ENCODE measurements at places on chromosomes 11 and 22.
A peak's percentile ranks its signal among the peaks of the same experiment; 100 is the strongest.

DNA sequence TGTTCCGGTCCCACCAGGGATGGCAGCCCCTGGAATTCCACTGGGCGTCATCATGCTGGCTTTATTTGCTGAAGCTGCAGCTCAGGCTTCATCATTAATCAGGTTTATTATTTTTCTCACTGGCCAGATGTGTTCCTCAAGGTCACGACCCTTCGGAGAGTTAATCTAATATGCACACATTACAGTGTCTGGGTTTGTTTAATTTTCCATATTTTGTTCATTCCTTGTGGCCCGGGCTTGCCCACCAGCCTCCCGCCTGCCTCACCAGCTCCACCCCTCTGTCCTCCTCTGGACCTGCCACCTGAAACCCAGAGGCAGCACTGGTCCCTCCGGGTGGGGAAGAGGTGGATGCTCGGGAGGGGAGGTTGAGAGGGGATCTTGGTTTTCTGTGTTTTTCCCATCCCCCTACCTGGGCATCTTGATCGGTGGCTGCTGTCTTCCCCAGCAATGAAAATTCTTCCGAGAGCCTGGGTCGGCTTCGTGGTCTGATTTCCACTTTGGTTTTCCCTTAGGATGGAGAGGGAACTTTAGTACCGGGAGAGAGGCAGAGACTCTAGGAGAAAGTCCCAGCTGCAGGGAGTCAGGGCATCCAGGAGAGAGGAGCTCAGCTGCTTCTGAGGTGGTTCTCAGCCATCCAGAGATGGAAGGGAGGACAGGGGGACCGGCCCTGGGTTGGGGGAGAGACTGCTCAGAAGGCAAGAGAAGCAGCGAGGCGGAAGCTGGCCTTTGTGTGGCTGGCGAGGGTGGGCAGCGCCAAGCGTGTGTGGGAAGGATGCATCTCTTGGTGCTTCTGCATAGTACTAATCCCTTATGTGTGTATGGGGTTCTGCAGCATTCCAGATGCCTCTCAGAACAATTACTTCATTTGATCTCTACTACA, 2.1 kb downstream of the GRIK4 start:
- DNase-seq: no peak

DNA sequence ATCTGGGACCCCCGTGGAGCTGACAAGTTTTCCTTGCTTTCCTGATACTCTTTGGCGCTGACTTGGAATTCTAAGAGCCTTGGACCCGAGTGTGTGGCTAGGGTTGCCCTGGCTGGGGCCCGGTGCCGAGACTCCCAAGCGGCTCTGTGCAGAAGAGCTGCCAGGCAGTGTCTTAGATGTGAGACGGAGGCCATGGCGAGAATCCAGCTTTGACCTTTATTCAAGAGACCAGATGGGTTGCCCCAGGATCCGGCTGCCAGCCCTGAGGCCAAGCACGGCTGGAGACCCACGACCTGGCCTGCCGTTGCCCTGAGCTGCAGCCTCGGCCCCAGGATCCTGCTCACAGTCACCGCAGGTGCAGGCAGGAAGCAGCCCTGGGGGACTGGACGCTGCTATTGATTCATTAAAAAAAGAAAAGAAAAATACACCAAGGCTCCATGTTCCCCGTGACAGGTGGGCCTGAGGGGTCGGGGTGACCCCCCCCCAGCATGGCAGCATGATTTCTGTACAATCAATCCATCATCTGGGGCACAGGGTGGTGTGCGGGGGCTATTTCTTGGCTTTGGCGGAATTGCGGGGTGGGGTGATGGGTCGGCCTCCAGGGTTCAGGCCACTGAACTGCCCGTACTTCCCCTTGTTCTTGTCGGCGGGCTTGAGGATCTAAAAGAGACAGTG, 3.5 kb downstream of the PPP1CA start:
- DNase-seq: no peak

DNA sequence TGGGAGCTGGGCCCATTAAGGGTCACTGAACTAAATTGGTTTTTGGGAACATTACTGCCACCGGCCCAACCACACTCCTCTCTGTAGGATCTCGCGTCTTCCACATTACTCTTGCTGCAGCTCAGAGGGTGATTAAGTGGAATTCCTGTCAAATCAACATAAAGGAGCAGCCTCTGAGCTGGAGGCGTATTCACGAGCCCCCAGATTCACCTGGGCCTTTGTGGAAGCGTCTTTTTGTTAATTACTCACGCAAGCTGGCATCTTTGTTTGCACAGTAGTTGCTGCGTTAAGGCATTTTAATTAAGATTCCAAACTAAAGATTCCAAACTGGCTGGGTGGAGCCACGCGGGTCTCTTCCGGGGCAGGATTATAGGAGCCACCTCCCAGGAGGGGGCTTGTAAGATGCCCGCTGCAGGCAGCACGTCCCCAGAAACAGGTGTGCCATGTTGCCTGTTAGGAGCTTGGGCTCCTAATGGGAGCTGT, 21.5 kb upstream of the RFPL3 start:
- DNase-seq: no peak

DNA sequence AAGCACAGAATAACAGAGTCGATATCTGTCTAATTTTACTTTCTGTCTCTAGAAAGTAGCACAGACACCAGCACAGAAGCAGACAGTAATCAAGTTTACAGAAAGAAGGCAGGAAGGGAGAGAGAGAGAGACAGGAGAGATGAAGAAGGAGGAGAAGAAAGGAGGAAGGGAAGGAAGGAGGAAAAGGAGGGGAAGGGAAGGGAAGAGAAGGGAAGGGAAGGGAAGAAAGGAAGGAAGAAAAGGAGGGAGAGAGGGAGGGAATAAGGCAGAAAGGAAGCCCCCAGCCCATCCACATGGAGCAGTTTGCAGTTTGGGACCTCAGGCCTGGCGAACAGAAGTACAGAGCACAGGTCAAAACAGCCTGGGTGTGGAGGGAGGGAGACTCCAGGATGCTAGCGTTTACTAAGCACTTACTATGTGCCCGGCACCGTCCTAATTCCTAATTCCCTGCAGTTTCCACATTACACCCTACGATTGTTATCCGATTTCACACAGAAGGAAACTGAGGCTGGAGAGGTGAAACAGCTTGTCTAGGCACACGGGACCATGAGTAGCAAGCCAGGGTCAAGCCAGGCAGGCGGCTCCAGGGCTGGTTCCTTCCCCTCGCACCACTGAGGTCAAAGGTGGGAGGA, 46.0 kb upstream of the WNT7B start:
- DNase-seq: no peak

DNA sequence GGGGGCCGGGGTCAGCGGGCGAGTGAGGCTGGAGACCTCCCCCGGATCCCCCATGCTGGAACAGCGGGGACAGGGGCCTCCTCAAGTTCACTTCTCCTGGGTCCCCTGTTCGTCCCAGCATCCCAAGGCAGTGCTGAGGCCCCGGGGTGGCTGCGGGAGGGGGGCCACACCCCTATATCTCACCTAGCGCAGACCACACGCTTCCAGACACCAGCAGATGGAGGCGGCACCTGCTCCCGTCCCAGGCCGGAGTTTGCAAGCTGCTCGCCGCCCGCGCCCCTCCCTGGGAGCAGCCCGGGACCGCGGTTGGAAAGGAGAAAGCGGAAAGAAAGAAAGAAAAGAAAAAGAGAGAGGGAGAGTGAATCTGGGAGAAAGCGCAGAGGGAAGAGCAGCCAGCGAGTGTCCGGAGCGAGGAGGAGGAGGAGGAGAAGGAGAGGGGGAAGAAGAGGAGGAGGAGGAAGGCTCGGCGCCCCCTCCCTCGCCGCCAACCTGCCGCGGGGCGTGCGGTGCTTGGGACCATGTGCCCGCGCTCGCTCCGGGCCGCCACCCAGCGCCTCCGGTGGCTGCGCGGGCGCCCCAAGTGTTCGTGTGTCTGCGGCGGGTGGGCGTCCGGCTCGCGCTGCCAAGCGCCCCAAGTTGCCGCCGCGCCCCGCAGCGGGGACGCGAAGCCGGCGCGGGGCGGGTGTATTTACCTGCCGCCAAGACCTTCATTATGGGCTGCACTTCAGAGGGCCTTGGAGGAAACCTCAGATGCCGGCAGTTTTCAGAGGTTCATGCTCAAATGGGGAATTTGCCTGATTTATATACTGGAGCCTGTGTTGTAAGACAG, at the start of gene LIF:
TSS of gene LIF (minus strand) at position 775 of the 829 bp plus-strand sequence. CDS start at position 711, 64 bp downstream.
- DNase-seq: peak; percentile 40

DNA sequence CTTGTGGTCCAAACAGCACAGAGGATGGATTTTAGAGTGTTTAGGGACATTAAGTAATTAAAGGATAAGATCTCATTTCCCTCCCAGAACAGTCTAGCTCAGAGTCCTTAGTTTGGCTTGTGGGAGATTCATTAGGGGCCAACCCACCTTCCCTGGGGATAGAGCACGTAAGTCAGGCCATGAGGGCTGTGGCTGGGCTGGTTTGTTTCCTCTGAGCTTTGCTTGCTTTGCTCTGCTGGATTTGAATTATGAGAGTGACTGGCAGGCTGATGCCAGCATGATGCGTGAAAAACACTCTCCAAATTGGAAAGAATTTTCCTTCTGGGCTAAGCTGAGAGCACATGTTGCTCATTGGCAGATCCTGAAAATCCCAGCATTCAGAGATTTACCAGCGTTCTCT, 84.7 kb upstream of the HEPHL1 start:
- DNase-seq: no peak

GRCh38 chr11:63915961-63916836, 765 bp downstream of the RCOR2 start:
- no peak for DNase-seq

DNA sequence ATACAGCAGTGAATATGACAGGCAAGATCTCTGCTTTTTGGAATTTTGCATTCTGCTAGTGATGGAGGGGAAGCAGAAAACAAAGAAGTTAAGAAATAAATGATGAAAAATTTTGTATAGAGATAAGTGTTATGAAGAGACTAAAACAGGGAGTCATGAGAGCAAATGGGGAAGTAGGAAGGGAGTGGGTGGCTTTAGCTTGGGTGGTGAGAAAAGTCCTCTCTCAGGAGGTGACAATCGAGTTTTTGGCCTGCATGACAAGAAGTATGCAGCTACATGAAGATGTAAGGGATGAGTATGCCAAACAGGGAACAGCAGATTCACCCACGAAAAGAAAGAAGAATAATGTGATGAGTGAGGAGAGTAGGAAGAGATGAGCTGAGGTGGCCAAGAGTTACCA, 80.7 kb upstream of the MPPED2 start:
- no peak for DNase-seq

DNA sequence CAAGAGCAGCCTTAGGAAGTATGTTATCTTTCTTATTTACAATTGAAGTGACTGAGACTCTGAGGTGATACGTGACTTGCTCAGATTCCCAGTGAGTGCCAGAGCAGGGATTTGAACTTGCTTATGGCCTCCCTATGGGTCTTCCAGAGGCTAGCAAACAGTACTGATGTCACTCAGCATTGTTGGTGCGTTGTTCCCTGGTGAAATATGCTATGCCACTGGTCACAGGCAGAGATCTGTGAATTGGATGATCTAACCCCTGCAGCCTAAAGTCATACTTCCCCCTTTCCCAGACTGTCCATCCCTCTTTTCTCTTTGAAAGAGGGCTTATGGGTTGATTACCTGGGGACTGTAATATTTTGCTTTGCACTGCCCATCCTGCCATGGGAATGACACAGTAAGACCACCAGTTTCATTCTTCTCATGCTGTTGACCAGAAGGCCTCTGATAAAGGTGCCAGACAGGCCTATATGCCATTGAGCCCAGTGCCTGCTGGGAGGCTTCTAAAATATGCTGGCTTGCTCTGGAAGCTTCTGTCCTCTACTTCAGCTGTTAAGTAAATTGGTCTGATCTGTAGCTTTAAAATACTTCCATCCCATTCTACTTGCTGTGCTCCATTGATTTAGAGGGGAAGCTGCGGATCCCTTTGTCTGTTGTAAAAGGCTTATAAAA, 152.2 kb upstream of the E2F8 start:
- DNase-seq: no peak

DNA sequence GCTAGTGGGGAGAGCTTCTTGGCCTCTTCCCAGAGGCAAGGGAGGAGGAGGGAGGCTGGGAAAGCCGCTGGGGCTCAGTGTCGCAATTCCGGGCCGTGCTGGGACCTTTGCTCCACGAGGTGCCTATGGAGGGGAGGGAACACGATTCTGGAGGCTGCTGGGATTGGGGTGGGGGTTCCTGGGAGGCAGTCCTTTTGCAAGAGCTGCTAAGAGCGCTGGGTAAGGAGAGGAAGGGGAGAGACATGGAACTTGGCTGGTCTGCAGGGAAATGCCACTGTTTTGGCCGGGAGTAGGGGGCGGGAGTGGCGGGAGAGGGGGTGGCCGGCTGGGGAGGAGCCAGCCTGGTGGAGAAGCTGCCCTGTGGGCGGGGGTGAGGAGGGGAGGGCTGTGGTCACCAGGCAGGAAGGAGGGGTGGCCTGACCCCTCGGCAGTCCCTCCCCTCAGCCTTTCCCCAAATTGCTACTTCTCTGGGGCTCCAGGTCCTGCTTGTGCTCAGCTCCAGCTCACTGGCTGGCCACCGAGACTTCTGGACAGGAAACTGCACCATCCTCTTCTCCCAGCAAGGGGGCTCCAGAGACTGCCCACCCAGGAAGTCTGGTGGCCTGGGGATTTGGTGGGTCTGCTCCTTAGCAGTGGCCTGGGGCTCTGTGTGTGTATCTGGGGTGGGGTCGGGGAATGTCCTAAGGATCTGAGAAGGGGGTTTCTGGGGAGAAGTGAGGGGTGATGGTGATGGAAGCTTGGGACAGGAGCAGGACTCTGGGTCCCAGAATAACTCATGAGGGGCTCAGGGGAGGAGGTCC, at the start of gene NR1H3:
TSS of gene NR1H3 (plus strand) at position 480 of the 800 bp plus-strand sequence. CDS start 1,221 bp downstream, outside the sequence.
- no peak for DNase-seq

DNA sequence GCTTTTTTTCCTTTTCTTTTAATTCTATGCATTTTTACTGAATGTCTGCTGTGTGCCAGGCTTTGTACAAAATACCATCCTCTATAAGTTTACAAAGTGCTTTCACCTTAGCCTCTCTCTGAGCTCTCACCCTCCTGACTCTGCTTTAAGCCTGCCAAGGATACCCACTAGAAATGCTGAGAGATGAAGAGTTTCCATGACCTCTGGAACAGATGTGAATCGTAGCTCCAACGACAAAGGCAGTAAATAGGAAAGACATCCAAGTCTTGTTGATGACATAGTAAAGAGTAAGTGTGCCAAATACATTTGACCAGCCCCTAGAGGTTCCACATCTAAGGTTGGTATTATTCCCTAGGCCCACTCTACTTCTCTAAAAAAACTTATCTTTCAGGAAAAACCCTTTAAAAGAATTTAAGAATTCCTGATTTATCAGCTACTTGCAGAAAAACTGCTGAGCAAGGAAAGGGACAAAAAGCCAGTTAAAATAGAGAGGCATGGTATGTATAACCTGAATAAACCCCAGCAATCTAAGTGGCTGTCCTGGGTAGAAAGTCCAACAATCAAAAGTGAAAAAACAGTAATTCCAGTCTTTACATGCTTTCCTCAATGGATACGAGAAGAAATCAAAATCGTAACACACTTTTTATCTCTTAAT, 45.4 kb downstream of the GAB2 start:
- no peak for DNase-seq

Measured in SW 1271 (cell line).